Osteocyte (in vitro differentiated cells): ENCODE measurements at places on chromosomes 1 and 21. TPM values are rescaled to one million over a fixed set of nuclear protein-coding genes. Genes with fewer than 3 reads are reported as not detected.

The PTPN14 gene
- 140 and 142 TPM in 2 replicates for total RNA-seq

The NPR1 gene
- total RNA-seq = 0.16 TPM in 1 of 2 replicates, not detected in the other

The RORC gene
- not detected in 2 replicates for total RNA-seq

The CD52 gene
- total RNA-seq = not detected in 2 replicates

The SPRR2B gene
- not detected in 2 replicates for total RNA-seq

The CLEC20A gene
- total RNA-seq = not detected in 2 replicates

- no peak for DNase-seq
- no peaks in the 10 kb centered on the region for H3K27me3 ChIP-seq
- H3K4me3 ChIP-seq = no peak overlapping the region
- H3K27ac ChIP-seq = no peak overlapping the region
Measured at GRCh38 chr1:35866991-35867390, 16.0 kb upstream of the AGO1 start.

- no peak overlapping the region for H3K27ac ChIP-seq
- no peak for DNase-seq
- H3K4me3 ChIP-seq = no peak overlapping the region
- H3K36me3 ChIP-seq = peaks cover 48% of the 10 kb centered on the region
Measured at GRCh38 chr1:54399765-54400164, 6.4 kb downstream of the SSBP3 start.

DNA sequence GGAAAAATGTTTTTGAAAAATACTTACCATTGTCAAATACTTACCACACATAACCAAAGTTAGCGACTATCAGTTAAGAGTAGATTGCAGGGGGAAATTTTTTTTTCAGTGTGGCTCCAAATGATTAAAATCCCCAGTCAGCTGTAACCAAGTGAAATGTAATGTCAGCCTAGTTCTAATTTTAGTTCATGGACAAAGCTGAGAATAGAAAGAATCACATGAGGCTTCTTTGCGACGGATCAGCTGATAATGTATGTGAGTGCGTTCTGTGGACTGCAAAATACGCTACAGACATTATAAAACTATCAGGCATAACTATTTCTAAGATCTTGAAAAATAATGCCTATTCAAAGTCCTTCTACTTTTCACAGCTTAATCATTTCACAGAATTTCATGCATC lies at the start of gene LRRC39:
TSS of gene LRRC39 (minus strand) at position 166 of the 400 bp plus-strand sequence. CDS start 9,740 bp downstream, outside the sequence.
- H3K4me3 ChIP-seq = no peak within 1 kb of the TSS
- H3K27me3 ChIP-seq = peaks cover 2% of the 10 kb centered on the region
- no peaks in the 10 kb centered on the region for H3K36me3 ChIP-seq
- no peak within 1 kb of the TSS for H3K27ac ChIP-seq

- no peaks in the 10 kb centered on the region for H3K27me3 ChIP-seq
- H3K27ac ChIP-seq = no peak overlapping the region
- no peak overlapping the region for H3K4me3 ChIP-seq
Measured at GRCh38 chr1:30936541-30937171, 28.1 kb upstream of the SDC3 start.

DNA sequence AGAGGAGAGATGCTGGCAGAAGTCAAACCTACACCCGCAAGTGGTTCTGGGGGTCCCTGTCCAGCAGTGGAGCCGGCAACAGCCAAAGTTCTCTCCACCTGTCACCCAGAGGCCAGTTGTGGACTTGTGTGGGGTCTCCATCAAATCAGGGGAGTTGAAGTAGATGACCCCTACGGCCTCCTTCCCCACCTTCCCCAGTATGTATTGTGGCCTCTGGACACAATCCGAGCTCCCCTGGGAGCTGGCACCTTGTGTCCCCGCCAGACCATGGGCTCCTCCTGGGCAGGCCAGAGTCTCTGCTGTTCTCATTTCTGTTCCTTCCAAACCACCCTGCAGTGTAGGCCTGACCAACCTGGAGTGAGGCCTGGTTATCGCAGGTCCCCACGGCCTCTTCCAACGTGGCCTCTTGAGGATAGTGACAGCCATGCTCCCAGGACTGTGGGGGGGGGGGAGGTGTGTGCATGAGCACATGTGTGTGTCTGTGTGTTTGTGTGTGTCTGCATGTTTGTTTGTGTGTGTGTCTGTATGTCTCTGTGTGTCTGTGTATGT lies 246.4 kb downstream of the MATN1 start:
- DNase-seq = peak; percentile 65
- H3K27ac ChIP-seq = no peak overlapping the region
- H3K36me3 ChIP-seq = no peaks in the 10 kb centered on the region
- no peaks in the 10 kb centered on the region for H3K27me3 ChIP-seq
- no peak overlapping the region for H3K4me3 ChIP-seq

DNA sequence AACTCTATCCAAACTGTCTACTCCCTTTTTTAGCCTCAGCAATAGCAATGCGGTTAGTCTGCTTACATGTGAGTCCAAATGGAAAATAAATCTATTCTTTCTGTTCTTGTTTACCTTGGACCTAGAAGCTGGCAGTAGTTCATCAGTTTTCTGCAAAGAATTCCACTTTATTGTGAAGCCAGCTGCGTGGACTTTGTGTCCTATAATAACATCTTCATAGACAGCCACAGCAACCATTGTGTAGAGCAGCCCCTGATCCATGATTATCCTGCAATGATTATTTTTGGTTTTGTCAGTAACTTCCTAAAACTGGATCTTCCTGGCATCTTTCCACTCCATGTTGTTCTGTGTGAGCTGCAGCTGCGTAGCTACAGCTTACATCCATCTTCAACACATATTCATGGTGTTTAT lies 408.7 kb downstream of the NUF2 start:
- H3K4me3 ChIP-seq = no peak overlapping the region
- no peak for DNase-seq
- no peaks in the 10 kb centered on the region for H3K4me1 ChIP-seq
- H3K27ac ChIP-seq = no peak overlapping the region
- no peaks in the 10 kb centered on the region for H3K27me3 ChIP-seq
- no peaks in the 10 kb centered on the region for H3K36me3 ChIP-seq

DNA sequence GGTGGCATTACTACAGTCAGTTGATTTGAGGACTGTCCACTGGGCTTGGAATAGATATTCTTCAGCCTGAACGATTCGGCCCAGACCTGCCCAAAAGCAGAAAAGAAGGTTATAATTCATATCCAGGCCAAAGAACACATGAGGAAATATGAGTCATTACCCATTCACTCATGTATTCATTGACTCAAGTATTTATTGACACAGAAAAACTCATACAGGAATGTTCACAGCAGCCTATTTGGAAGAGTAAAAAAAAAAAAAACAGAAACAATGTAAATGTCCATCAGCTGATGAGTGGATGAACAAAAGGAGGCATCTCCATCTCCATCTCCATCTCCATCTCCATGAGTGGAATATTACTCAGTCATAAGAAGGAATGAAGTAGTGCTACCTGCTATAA lies 15.9 kb downstream of the ZMYND12 start:
- no peak overlapping the region for H3K4me3 ChIP-seq
- no peaks in the 10 kb centered on the region for H3K36me3 ChIP-seq
- no peak overlapping the region for H3K27ac ChIP-seq
- DNase-seq = no peak
- H3K27me3 ChIP-seq = no peaks in the 10 kb centered on the region

- peak overlapping the region; percentile 20 for H3K4me3 ChIP-seq
- peaks cover 57% of the 10 kb centered on the region for H3K4me1 ChIP-seq
- peak overlapping the region; percentile 91 for H3K27ac ChIP-seq
Measured at GRCh38 chr1:196400478-196401451, 207.5 kb downstream of the KCNT2 start.
